H9 (cell line): ENCODE measurements at places on chromosomes 3 and 15.

GRCh38 chr3:71921036-71921435 lies 136.1 kb upstream of the PROK2 start:
- DNase-seq = no peak

DNA sequence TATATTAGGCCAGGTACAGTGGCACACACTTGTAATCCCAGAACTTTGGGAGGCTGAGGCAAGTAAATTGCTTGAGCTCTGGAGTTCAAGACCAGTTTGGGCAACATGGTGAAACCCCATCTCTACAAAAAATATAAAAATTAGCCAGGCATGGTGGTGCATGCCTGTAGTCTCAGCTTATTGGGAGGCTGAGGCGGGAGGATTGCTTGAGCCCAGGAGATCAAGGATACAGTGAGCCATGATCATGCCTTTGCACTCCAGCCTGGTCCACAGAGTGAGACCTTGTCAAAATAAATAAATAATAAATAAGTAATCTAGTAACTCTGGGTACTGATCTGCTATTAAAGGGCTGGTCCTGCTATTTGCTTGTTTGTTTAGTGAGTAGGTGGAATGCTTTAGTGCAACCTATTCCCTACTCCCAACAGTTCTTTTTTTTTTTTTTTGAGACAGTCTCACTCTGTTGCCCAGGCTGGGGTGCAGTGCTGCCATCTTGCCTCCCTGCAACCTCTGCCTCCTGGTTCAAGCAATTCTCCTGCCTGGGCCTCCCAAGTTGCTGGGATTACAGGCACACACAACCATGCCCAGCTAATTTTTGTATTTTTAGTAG lies 9.1 kb upstream of the INO80 start:
- DNase-seq = no peak

DNA sequence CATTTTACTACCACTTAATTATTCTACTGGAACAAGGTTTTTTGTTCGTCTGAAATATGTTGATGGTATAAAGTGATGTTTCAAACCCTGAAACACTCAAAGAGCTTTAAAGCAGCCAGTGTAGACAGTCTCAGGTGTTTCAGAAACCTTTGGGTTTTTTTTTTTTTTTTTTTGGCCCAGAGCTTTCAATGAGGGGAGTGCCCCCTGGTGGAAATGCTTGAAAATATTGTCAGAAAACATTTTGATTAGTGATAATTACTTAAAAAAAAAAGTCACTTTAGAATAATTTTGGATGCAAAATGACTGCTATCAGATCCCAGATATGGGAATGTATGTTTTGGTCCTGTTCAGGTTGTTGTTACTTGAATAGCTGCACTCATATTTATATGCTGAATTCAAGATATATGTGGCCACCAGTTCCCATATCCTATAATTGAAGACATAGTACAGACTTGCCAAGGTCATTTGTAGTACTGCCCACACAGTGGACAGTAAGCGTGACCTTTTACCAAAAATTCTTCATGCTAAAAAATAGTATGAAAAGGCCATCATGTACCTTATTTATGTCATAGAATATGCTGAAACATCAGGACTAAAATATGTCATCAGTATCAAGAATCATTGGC lies 35.9 kb downstream of the SATB1 start:
- no peak for DNase-seq

DNA sequence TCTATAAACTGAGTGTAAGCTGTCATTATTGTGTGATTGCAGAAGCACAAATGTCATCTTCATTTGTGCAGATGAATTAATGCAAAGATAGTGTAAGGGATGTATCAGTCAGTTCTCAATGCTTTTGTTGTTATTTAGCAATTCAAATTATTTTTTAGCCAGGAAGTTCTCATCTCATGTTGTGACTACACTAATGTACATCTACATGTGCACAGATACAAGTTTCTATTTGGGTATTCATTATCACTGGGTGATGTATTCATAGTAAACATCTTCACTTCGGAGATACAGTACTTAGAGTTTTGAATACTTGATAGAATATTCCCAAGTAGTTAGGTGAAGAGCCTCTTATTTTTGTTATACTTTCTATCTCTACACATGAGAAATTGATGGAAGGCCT lies 11.1 kb downstream of the EIF2A start:
- no peak for DNase-seq

GRCh38 chr3:156615592-156616173 lies 58.7 kb upstream of the TIPARP start:
- no peak for DNase-seq

DNA sequence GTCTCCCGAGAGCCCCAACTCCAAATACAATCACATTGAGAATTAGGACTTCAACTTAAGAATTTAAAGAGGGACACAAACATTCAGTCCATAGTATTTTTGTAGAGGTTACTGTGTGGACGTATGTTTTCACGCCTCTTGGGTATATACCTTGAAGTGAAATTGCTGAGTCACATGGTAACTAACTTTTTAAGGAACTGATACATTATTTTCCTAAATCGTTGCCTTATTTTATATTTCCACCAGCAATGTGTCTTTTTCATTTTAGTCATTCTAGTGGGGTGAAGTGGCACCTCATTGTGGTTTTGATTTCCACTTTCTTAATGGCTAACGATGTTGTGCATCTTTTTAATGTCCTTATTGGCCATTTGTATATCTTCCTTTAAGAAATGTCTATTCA lies 11.8 kb downstream of the PARP15 start:
- DNase-seq = no peak

DNA sequence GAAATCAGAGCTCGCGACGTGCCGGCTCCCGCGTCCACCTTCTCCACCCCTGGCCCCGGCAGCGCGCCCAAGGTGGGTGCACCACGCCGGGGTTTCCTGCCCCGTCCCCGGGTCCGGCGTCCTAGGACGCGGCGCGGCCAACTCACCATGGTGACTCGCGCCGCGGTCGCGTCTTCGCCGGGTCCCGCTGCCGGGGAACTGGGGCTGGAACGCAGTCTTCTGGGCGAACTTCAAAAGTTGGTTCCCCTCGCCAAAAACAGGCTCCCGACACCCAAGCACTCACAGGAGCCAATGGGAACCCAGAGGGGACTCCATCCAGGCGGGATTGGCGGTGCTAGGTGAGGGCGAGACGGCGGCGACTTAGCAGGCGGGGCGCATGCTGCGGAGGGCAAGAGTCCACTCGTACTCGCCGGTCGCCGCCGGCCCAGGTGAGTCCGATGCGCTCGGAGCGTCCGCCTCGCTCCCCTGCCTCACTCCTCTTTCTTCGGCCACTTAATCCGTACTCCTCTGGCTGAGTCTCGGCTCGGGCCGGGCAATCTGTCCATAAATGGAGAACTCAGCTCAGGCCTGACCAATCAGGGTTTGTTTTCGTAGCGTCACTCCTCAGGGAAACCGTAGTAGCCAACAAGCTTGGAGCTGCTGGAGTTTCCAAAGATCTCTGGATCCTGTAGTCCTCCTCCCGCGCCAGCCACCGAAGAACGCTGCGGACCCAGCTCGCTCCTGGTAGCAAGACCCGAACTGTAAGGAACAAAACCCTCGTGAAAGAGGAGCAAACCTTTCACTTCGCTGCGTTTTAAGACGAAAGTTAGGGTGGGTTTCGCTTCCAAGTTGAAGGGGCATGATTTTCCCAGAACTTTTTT lies at the start of gene MYO1E:
MYO1E (minus strand) TSS at position 520 of the 860 bp plus-strand sequence; CDS start at position 149, 371 bp downstream.
- peak; percentile 95 for DNase-seq

DNA sequence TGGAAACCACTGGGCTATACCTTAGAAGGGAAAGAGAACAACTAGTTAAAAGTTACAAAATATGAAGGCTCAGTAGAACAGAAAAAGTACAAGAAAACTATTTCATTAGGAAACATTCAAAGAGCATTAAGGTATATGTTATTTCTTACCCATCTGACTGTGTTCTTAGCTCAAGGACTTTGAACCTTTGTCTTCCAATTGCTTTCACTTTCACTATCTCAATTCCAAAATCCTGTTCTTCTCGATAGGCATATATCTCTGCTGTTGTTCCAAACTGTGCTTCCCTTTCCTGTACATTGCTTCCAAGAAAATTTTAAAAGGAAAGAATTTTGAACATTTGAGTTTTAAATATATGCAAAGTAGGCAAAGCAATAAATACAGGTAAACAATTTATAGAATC lies 6.9 kb downstream of the CRBN start:
- DNase-seq = no peak

GRCh38 chr3:57952651-57953050 lies 55.6 kb upstream of the FLNB start:
- no peak for DNase-seq

- no peak for DNase-seq
Observed at GRCh38 chr3:125386811-125387210, 11.7 kb upstream of the ZNF148 start.

DNA sequence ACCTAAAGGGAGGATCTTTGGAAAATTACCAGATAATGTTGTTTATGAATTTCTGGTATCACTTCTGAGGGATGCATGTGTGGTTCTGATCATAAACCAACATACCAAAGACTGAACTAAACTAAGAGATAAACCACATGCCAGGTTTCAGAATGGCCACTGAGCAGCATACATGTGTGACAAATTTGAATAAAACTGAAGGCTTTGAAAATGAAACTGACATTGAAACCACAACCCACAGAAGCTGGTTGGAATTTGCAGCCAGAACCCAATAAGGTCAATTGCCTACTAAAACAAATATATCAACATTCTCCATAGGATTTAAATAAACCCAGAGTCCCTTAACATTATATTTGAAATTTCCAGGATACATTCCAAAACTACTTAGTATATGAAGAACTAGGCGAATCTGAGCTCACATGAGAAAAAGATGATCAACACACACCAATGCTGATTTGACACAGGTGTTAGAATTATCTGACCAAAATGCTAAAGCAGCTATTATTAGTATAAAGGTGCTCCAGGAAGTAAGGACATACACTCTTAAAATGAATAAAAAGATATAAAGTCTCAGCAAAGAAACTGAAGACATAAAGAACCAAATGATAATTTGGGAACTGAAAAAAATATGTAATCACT lies 125.0 kb downstream of the ZNF280D start:
- DNase-seq = no peak

GRCh38 chr3:19256313-19256712 lies 108.0 kb downstream of the KCNH8 start:
- peak; percentile 38 for DNase-seq

- no peak for DNase-seq
Observed at GRCh38 chr3:193831495-193832455, 238.8 kb downstream of the OPA1 start.

GRCh38 chr15:37691911-37692310 lies 242.5 kb upstream of the TMCO5A start:
- no peak for DNase-seq

DNA sequence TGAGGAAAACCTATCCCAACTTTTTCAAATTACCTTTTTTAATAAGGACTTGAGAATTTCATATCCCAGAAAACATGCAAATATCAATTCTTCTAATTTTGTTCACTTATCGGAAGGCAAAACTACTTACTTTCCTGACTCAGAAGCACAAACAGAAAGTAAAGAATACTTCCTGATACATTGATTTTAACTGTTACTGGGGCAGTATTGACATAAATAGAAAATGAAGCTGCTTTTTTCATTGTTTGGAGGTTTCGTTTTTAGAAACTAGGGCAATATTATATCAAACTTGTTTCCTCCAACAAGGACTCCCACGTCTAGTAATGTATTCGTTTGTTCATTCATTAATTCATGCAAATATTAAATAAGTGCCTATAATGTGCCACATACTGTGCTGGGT lies 19.1 kb downstream of the PAQR9 start:
- no peak for DNase-seq

GRCh38 chr3:11239796-11240195 lies 32.4 kb upstream of the ATG7 start:
- DNase-seq = no peak

- no peak for DNase-seq
Observed at GRCh38 chr3:172218350-172219323, 179.3 kb downstream of the FNDC3B start.

DNA sequence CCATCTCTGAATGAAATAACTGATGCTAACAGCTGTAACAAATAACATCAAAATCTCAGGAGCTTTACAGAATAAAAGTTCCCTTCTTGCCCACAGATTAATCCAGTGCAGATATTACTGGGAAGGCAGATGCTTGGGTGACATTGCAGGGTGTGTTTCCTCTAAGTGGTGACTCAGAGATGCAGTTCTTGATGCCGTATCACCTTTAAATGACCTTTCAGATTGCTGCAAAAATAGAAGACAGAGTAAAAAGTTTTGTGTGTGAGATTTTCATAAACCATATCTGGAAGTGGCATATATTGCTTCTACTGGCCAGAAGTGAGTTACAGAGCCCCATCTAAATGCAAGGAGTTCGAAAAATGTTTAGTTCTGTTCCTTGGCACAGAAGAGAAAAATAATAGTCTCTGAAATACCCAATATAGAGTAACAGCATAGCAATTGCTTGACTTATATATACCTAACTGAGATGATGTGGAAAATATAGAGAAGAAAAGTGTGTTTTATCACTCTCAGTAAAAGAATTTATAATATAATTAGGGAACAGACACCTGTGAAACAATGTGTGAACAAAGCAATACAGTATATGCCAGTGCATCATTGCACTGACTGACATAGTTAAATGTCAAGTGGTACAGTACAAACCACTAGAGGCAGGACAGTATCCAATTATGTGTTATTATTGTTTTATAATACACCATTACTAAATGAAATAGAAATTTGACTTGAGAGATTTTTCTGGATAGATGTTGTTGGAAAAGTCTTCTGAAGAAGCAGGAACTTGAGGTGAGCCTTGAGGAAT lies 430.7 kb upstream of the CBLB start:
- no peak for DNase-seq
